ENCODE measurements at places on chromosomes 12 and 14.
A peak's percentile ranks its signal among the peaks of the same experiment; 100 is the strongest.

DNA sequence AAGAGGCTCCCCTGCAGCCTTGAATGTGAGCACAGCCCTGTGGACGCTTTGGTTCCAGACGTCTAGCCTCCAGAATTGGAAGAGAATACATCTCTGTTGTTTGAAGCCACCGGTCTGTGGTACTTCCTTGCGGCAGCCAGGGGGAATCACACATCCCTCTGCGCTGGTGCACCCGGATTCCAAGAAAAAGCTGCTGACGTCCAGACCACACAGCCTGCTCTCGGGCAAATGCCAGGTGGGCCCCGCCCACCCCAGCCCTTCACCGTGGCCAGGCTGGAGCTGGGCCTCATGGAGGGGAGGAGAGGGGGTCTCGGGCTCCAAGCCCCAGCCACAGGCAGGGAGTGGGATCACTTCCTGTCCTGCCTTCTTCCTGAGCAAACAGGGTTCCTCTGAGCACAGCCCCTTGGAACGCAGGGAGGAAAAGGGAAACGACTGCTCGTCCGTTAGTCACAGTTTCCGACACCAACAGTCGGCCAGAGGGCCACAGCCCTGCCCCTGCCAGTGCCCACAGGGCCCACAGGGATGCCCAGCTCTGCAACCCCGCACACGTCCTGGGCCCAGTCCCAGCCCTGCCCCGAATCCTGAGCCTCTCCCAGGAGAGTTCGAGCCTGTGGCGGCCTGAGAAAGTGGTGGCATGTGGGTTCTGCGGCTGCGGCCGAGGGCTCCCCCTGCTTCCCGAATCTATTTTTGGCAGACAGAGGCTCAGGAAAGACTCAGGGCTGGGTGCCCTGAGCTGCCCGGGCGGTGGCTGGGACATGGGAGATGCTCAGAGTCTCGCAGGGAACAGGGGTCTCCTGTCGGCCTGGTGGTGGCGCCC lies 85.3 kb downstream of the RFLNA start:
- DNase-seq = peak; percentile 85

DNA sequence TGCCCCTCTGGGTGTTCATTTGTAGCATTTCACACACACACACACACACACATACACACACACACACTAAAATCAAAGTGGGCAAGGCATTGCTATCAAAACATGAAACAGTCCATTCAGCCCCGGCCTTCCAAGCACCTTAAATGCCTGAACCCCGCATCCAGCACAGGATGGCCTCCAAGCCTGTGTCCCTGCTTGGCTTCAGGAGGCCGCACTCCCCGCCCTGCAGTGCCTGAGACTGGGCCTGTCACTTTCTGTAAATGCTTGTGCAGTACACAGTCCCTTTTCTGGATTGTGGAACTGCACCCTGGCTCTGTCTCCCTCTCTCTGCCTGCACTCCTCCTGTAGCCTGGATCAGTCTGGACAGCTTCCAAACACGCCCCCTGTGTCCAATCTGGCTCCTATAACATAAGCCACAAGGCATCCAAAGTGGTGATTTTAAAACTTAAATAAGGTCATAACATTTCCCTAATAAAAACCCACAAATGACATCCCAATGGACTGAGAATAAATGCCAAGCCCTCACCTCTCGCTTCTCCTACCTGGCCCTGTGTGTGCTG lies 972.2 kb upstream of the TMEM132C start:
- DNase-seq = no peak

DNA sequence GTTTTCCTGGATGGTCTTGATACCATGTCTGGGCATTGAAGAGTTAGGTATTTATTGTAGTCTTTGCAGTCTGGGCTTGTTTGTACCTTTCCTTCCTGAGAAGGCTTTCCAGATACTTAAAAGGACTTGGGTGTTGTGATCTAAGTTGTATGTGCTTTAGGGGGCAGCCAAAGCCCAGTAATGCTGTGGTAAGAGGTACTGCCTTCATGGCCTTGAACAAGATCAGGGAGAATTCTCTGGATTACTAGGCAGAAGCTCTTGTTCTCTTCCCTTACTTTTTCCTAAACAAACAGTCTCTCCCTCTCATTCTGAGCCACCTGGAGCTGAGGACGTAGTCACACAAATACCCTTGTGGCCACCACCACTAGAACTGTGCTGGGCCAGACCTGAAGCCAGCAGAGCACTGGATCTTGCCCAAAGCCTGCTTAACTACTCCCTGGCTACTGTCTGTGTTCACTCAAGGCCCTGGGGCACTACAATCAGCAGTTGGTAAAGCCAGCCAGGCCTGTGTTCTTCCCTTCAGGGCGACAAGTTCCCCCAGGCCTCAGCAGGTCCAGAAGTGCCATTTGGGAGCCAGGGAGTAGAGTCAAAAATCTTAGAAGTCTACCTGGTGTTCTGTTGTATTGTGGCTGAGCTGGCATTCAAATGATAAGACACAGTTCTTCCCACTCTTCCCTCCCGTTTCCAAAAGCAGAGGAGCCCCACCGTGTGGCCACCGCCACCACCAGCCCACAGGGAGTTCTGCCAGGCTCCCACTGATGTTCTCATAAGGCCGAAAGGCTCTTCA lies 11.4 kb downstream of the PRORP start:
- DNase-seq = no peak

GRCh38 chr12:125284945-125285685 lies 219.9 kb downstream of the AACS start:
- no peak for DNase-seq

DNA sequence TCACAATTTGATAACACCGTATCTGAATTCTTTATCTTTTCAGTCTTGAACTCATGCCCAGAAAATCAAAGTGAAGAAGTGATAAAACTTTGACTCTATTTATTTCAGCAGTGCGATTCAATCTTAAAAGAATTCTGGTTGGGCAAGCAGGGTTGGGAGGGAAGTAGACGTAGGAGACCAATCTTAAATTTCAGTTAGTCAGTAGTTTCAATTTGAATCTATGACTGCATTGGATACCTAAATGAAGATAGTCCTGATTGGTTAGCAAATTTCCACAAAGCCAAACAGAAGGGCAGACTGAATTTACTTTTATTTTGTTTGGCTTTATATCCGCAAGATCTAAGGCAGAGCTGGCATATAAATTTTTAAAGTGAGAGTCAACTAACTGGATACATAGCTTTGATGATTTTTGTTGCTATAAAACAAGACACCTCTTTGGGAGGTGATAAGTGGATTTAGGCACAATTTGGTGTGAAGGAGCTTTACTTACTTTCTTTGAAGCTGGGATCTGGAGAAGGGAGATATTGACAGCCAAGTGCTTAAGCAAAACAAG lies 2.6 kb downstream of the ACSS3 start:
- peak; percentile 40 for DNase-seq

- DNase-seq = no peak
Measured at GRCh38 chr14:43410631-43411030, 1096.5 kb downstream of the FSCB start.

DNA sequence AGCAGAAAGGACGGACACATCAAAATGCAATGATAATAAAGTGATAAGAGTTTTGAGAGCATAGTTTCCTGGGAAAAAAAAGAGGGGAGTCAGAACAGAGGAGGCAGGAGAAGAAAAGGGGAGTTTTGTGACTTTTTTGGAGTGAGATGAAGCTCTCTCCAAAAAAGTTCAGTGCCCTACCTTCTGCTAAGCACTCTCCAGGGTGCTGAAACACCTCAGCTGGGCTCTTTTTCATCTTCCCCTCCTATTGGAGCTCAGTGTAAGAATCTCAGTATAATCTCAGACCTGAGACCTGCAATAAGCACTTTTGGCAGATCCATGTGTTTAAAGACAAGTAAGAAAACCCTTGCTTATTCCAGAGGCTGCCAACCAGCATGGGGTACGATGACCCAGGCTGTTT lies 58.9 kb upstream of the SRRM4 start:
- no peak for DNase-seq

- no peak for DNase-seq
Measured at GRCh38 chr12:14982991-14983390, 10.1 kb downstream of the PDE6H start.
